Natural killer cell treated with Interleukin-12 subunit alpha and Interleukin-12 subunit beta and Interleukin-15 and Interleukin-18, amount 100 ng/mL, for 72 hours (primary cell): ENCODE measurements at places on chromosomes 3 and 15. TPM values are rescaled to one million over a fixed set of nuclear protein-coding genes. Genes with fewer than 3 reads are reported as not detected.

Gene BFSP2
- total RNA-seq: not detected

Gene PLSCR5
- not detected for total RNA-seq

Gene EPHB3
- total RNA-seq: not detected

- no peaks in the 10 kb centered on the region for H3K4me1 ChIP-seq
- DNase-seq: no peak
- no peak overlapping the region for H3K27ac ChIP-seq
Observed at GRCh38 chr3:151750181-151750580, 16.5 kb downstream of the AADACL2 start.

GRCh38 chr3:143163562-143164100 lies 44.1 kb downstream of the CHST2 start:
- DNase-seq: no peak
- H3K36me3 ChIP-seq: peaks cover 12% of the 10 kb centered on the region
- H3K27ac ChIP-seq: peak overlapping the region; percentile 89
- peaks cover 73% of the 10 kb centered on the region for H3K4me1 ChIP-seq
- peak overlapping the region; percentile 86 for H3K4me3 ChIP-seq

- peak within 1 kb of the TSS; percentile 86 for H3K27ac ChIP-seq
- no peaks in the 10 kb centered on the region for H3K36me3 ChIP-seq
- no peak for DNase-seq
- H3K27me3 ChIP-seq: no peaks in the 10 kb centered on the region
- peak within 1 kb of the TSS; percentile 86 for H3K4me3 ChIP-seq
Observed at GRCh38 chr15:41893422-41894250, at the start of gene SPTBN5. SPTBN5 (minus strand) TSS chr15:41894053; CDS start chr15:41893497, 556 bp downstream.

GRCh38 chr15:31434275-31434587 lies 107.6 kb downstream of the KLF13 start:
- H3K27ac ChIP-seq: peak overlapping the region; percentile 97
- H3K36me3 ChIP-seq: no peaks in the 10 kb centered on the region
- H3K27me3 ChIP-seq: no peaks in the 10 kb centered on the region
- H3K4me1 ChIP-seq: peaks cover 73% of the 10 kb centered on the region
- DNase-seq: peak; percentile 62

- peaks cover 18% of the 10 kb centered on the region for H3K4me1 ChIP-seq
- H3K27ac ChIP-seq: peak overlapping the region; percentile 57
- no peak for DNase-seq
- H3K36me3 ChIP-seq: peaks cover 12% of the 10 kb centered on the region
Observed at GRCh38 chr3:186172353-186172752, 63.5 kb upstream of the ETV5 start.

- H3K36me3 ChIP-seq: no peaks in the 10 kb centered on the region
- H3K4me1 ChIP-seq: no peaks in the 10 kb centered on the region
Observed at GRCh38 chr3:24707936-24708335, 213.3 kb upstream of the THRB start.

DNA sequence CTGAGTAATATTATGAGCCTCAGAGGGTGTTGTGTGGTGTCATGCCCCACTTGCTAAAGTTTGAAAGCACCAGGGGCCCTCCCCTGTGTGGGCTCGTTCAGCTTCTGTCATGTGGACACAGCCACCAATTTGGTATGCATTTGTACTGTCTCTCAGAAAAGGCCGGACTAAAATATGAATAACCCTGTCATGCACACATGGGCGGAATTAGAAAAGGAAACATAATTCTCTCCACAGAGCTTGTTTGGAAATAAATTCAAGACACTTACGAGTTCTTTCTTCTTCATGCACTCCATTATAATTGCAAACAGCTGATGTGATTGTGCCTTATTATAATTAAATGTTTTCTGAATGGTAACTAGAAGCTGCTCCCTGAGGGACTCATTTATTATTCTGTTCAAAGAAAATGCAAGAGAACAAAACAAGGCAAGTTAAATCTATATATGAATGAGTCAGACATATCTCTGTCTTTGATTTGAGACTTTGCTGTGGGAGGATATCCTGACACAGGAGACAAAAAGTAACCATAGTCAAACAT lies 39.1 kb downstream of the TRPM1 start:
- H3K4me3 ChIP-seq: no peak overlapping the region
- no peak for DNase-seq
- peaks cover 2% of the 10 kb centered on the region for H3K27me3 ChIP-seq

GRCh38 chr3:62710751-62711150 lies 164.5 kb downstream of the CADPS start:
- no peak for DNase-seq
- no peaks in the 10 kb centered on the region for H3K4me1 ChIP-seq
- no peak overlapping the region for H3K27ac ChIP-seq
- no peaks in the 10 kb centered on the region for H3K27me3 ChIP-seq
